ENCODE measurements at places on chromosomes 11 and 22.

GRCh38 chr22:43477966-43478365 is 66.2 kb downstream of the MPPED1 start:
- peaks cover 6% of the 10 kb centered on the region for H3K27me3 ChIP-seq
- no peak for DNase-seq
- peaks cover 16% of the 10 kb centered on the region for H3K4me1 ChIP-seq
- H3K27ac ChIP-seq = no peak overlapping the region
- no peaks in the 10 kb centered on the region for H3K36me3 ChIP-seq
- no peak overlapping the region for H3K4me3 ChIP-seq

DNA sequence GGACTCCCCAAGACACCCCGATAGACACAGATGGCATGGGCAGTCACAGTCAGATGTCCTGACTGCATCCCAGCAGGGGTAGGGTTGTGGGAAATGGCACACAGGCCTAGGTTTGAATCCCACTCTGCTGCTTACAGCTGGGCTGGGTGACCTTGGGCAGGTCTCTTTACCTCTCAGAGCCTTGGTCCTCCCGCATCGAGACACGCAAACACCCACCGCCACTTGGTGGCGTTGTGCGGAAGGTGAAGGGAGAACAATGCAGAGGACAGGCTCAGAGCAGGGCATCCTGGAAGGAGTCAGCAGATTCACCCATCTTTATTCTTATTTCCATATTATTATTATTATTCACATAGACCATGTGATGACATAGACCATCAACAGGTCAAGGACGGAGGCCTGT is 140.5 kb downstream of the MIAT start:
- H3K36me3 ChIP-seq = peaks cover 17% of the 10 kb centered on the region
- H3K27ac ChIP-seq = no peak overlapping the region

GRCh38 chr11:20360650-20361049 is 2.9 kb upstream of the HTATIP2 start:
- H3K4me1 ChIP-seq = peaks cover 43% of the 10 kb centered on the region
- DNase-seq = peak; percentile 27
- H3K27ac ChIP-seq = peak overlapping the region; percentile 78
- peaks cover 1% of the 10 kb centered on the region for H3K36me3 ChIP-seq

- H3K4me1 ChIP-seq = peaks cover 13% of the 10 kb centered on the region
- no peak overlapping the region for H3K4me3 ChIP-seq
- H3K27ac ChIP-seq = no peak overlapping the region
- H3K36me3 ChIP-seq = no peaks in the 10 kb centered on the region
- no peak for DNase-seq
Measured at GRCh38 chr22:32097018-32097417, 54.0 kb downstream of the SLC5A1 start.

- H3K4me1 ChIP-seq = peaks cover 29% of the 10 kb centered on the region
- DNase-seq = no peak
- H3K27me3 ChIP-seq = no peaks in the 10 kb centered on the region
- H3K27ac ChIP-seq = no peak overlapping the region
Measured at GRCh38 chr11:110358336-110358735, 61.9 kb upstream of the RDX start.

DNA sequence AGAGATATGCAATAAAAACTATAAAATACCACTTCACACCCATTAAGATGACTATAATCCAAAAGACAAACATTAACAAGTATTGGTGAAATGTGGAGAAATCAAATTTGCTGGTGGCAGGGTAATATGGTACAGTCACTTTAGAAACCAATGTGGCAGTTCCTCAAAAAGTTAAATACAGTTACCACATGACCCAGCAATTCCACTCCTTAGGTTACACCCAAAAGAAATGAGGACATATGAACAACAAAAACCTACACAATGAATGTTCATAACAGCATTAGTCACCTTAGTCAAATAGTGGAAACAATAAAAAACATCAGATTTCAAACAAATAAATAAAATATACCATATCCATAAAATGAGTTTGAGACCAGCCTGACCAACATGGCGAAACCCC is 52.6 kb downstream of the RDX start:
- peaks cover 39% of the 10 kb centered on the region for H3K36me3 ChIP-seq
- no peaks in the 10 kb centered on the region for H3K4me1 ChIP-seq
- no peak overlapping the region for H3K4me3 ChIP-seq
- no peak for DNase-seq
- H3K27me3 ChIP-seq = no peaks in the 10 kb centered on the region

DNA sequence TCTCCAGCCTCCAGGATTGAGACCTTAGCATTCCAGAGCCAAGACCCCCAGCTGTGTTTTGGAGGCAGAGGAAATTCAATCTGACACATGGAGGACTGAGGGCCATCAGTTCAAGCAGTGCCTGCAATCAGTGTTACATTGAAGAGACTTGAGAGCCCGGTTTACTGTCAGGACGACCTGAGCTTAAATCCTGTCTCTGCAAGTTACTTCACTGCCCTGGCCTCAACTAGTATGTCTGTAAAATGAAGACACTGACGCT is 35.1 kb downstream of the TRIM29 start:
- no peaks in the 10 kb centered on the region for H3K36me3 ChIP-seq
- H3K4me3 ChIP-seq = no peak overlapping the region
- no peak for DNase-seq
- no peaks in the 10 kb centered on the region for H3K4me1 ChIP-seq
- peaks cover 12% of the 10 kb centered on the region for H3K27me3 ChIP-seq
- no peak overlapping the region for H3K27ac ChIP-seq

DNA sequence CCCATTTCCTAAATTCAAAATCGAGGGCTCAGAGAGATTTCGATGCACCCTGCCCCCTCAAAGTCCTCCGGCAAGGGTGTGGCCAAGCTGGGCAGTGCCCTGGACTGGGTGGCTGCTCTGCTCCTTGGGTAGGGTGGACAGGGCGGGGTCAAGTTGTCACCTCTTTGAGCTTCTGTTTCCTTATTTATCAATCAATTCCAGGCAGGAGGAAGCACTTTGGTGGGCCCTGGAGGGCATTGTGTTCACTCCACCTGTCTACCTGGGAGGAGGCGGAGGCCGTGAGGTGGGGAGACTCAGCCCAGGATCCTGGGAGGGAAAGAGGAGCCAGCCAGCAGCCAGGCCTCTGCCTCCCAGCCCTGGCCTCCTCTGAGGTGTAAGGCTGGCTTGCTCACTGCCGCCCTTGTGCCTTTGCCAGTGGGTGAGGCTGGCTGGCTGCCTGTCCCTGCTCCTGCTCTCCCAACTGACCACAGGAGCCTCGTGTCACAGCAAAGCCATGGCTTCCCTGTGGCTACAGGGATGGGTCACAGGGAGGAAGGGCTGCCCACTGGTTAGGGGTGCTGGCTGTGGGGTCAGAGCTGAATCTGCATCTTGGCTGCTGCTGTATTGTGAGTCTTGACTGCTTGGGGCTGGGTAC is 25.5 kb upstream of the SHISAL1 start:
- H3K36me3 ChIP-seq = no peaks in the 10 kb centered on the region
- H3K27ac ChIP-seq = no peak overlapping the region
- no peaks in the 10 kb centered on the region for H3K27me3 ChIP-seq
- no peak overlapping the region for H3K4me3 ChIP-seq
- no peak for DNase-seq
- H3K4me1 ChIP-seq = no peaks in the 10 kb centered on the region

GRCh38 chr11:2468363-2469235 is 23.8 kb downstream of the KCNQ1 start:
- H3K4me1 ChIP-seq = peaks cover 44% of the 10 kb centered on the region
- H3K27ac ChIP-seq = no peak overlapping the region
- DNase-seq = no peak
- no peaks in the 10 kb centered on the region for H3K27me3 ChIP-seq

- no peak overlapping the region for H3K4me3 ChIP-seq
- H3K36me3 ChIP-seq = no peaks in the 10 kb centered on the region
- H3K27me3 ChIP-seq = peaks cover 3% of the 10 kb centered on the region
- H3K4me1 ChIP-seq = peaks cover 7% of the 10 kb centered on the region
- DNase-seq = no peak
- H3K27ac ChIP-seq = no peak overlapping the region
Measured at GRCh38 chr22:35752006-35752862, 34.6 kb downstream of the APOL5 start.

DNA sequence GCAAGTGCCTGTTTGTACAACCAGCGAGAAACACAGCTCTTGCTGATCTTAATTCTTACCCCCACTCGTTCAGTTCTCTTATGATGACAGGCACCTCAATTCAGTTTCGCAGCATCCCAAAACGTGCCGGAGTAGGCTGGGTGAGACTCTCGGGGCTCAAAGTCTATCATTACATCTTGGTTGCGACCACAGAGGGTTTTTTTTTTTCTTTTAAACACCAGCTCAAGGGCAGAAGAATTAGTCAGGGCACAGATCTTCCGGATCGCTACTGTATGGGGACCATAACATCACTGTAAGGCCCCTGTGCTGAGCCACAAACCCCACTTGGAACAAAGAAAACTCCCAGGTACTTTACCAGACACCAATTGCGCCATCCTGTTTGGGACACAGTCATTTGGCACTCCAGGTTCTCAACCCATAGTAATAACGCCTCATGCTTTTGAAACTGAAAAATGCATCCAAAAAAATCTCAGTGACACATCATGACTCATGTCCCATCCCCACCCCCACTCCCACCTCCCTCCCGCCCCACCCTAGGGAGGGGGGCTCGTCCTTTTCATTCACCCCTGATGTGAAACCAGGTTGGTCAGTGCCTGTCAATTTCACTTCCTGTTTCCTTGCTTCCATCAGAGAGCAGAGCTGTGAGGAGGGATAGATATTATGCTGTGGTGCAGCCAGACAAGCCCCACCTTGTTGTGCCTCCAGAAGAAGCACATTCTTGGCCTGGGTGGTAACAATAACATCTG is 41.0 kb upstream of the CD5 start:
- DNase-seq = peak; percentile 86
- H3K4me3 ChIP-seq = peak overlapping the region; percentile 65
- peaks cover 56% of the 10 kb centered on the region for H3K36me3 ChIP-seq
- H3K27ac ChIP-seq = peak overlapping the region; percentile 90
- peaks cover 95% of the 10 kb centered on the region for H3K4me1 ChIP-seq

GRCh38 chr11:26676641-26677040 is 45.2 kb downstream of the SLC5A12 start:
- H3K4me1 ChIP-seq = no peaks in the 10 kb centered on the region
- no peak overlapping the region for H3K27ac ChIP-seq
- H3K27me3 ChIP-seq = no peaks in the 10 kb centered on the region
- no peak overlapping the region for H3K4me3 ChIP-seq

GRCh38 chr11:43497144-43497543 is 138.4 kb downstream of the TTC17 start:
- DNase-seq = no peak
- H3K27me3 ChIP-seq = peaks cover 3% of the 10 kb centered on the region
- H3K36me3 ChIP-seq = peaks cover 22% of the 10 kb centered on the region
- no peak overlapping the region for H3K4me3 ChIP-seq
- no peak overlapping the region for H3K27ac ChIP-seq
- peaks cover 5% of the 10 kb centered on the region for H3K4me1 ChIP-seq

GRCh38 chr11:133500435-133500834 is 31.9 kb downstream of the OPCML start:
- H3K27me3 ChIP-seq = no peaks in the 10 kb centered on the region
- no peaks in the 10 kb centered on the region for H3K36me3 ChIP-seq
- H3K4me3 ChIP-seq = no peak overlapping the region
- no peak overlapping the region for H3K27ac ChIP-seq
- H3K4me1 ChIP-seq = no peaks in the 10 kb centered on the region
- DNase-seq = no peak

Measured in activated naive CD8-positive, alpha-beta T cell treated with anti-CD3 and anti-CD28 coated beads, Interleukin-2, amount 50 U/mL, for 24 hours (primary cell).